Activated CD8-positive, alpha-beta memory T cell treated with anti-CD3 and anti-CD28 coated beads for 1 hour (primary cell): ENCODE measurements at places on chromosomes 3 and 15.

GRCh38 chr3:122825460-122825859 lies 30.6 kb downstream of the SLC49A4 start:
- DNase-seq: no peak

GRCh38 chr3:36677331-36678007 lies 86.9 kb downstream of the DCLK3 start:
- no peak for DNase-seq

DNA sequence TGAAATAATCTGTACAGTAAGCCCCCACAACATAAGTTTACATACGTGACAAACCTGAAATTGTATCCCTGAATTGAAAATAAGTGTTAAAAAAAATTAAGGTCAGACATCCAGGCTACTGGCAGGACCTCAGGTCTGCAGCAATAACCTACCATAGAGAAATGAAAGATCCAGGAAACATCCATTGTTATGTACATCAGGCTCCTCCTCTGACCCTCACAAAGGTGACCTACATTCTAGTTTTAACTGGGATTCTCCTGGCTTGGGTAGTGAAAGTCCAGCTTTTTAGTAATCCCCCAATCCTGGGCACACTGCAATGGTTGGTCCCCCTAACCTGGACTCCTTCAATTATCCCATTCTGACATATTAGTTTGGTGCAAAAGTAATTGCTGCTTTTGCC lies 749.6 kb upstream of the LMCD1 start:
- DNase-seq: no peak

DNA sequence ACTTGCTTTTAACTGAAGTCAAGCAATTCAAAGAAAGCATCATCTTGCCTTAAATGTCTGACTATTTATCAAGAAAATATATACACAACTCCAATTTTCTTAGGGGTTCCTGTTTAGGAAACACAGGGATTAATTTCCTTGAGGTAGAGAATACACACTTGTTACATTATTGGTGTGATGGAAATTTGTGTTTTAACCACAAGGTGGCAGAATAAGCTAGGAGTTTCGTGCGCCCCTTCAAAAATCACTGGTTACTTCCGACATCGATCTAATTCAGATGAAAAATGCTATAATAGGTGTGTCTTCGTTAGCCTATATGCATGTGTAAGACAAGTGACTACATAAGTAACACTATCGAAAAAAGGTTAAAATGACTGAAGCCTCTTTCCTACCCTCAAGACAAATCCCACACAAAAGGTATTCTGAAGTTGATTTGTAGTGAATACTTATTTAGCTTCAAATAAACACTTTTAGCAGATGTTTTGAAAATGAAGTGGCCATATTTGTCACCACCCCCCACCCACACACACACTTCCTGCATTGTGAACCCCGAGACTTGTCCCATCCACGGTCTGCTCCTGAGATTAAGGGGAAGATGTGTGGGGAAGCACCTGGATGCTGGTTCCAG lies 246.5 kb downstream of the ROBO1 start:
- no peak for DNase-seq

- peak; percentile 7 for DNase-seq
These were observed 765 bp upstream of the UBE2E2 start for GRCh38 chr3:23202203-23202920.

DNA sequence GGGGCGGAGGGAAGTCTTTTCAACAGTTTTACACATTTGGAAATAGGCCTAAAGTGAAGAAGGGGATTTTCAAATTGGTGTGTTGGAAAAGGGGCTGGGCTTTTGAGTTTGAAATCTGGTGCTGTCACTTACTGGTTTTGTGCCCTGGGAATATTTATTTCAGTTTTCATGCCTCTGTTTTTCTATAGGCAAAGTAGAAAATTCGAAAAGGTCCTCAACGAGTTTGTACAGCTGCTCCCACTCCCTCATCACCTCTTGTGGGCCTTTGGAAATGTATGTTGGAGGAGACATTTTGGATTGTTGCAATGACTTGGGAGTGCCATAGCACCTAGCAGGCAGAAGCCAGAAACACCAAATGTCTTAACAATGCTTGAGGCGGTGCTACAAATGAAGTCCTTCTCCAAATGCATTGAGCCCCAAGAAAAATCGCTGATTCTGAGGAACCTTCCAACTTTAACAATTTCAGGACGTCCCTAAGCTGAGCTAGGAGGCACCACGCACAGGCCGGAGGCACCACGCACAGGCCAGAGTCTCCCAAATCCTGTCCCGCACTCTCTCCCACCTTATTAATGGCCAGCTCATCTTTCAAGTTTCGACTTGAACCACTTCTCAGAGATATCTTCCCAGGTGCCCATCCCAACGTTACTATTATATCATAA lies 639 bp upstream of the POLR2M start:
- no peak for DNase-seq

- DNase-seq: no peak
These were observed 240.0 kb upstream of the ARHGEF26 start for GRCh38 chr3:153881201-153881600.

DNA sequence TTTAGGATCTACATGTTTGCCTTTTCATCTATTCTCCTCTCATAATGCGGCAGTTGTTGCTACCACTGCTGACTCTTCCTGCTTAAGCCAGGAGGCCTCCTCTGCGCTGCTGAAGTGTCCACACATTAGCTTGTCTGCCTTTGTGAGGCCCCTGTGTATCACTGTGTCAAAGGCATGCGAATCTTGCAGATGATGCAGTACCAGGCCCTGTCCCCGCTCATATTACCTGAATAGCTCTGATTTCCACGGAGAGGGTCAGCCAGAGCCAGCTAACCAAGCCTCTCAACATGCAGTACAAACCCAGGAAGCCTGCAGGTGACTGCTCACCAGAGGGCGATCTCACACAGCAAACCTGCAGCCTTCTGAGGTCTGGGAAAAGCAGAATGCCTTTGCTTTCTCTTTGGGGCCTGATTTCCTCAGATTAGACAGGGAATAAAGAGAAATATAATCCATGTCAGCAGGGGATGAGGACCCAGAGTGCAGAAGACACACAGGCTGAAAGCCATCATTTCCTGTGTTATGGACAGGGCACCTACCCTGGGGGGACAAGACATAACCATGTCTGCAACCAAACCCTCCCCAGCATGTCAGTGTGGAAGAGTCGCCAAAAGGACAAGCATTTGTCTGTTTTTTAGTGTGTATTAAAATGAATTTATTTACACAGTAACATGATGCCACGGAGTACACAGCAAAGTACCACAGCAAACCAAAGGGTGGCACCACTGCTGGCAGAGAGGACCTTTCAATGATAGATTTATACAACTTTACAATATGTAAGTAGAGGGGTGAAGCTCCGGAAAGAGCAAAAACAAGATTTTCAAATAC lies 36.8 kb upstream of the TSPAN3 start:
- DNase-seq: no peak

DNA sequence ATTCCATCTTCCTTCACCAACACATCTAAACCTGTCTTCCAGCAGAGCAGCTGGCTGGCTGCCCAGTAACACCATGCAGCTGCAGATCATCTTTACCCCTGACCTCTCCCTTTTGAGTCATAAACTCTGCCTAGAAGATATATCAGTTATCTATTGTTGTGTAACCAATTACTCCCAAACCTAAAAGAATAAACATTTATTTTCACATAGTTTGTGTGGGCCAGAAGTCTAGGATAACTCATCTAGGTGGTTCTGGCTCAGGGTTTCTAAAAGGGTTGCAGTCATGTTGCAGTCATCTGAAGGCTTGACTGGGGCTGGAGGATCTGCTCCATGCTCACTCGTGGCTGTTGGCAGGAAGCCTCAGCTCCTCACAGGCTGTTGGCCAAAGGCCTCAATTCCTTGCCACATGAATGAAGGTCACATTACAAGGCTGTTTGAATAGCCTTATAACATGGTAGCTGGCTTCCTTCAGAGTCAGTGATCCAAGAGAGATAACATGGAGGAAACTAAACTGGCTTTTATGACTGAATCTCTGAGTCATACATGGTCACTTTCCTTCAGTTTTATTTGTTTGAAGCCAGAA lies 92.8 kb downstream of the GOLIM4 start:
- no peak for DNase-seq

DNA sequence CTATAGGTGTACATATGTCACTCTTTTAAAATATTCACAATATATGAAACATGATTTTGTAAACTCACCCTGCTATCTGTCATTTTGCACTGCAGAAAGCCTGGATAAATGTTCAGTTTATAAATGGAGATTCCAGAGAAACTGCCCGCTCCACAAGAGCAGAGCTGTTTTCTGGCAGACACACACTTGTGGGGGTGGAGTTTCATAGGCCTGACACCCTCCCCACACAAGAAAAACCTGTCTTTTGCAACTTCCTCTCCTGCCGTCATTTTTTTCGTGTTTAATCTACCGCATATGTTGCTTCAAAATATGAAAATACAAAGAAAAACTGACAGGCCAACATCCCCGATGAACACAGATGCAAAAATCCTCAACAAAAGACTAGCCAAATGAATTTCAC lies 479.0 kb downstream of the GABRG3 start:
- DNase-seq: no peak

GRCh38 chr15:39896846-39897245 lies 23.2 kb downstream of the GPR176 start:
- DNase-seq: no peak

GRCh38 chr3:14812196-14812790 lies 6.5 kb upstream of the FGD5 start:
- DNase-seq: no peak

GRCh38 chr3:122231465-122232157 lies 48.1 kb downstream of the CASR start:
- DNase-seq: no peak

GRCh38 chr15:73950831-73951561 lies 24.7 kb downstream of the LOXL1 start:
- peak; percentile 64 for DNase-seq

GRCh38 chr3:168001244-168001643 lies 94.5 kb downstream of the GOLIM4 start:
- no peak for DNase-seq

DNA sequence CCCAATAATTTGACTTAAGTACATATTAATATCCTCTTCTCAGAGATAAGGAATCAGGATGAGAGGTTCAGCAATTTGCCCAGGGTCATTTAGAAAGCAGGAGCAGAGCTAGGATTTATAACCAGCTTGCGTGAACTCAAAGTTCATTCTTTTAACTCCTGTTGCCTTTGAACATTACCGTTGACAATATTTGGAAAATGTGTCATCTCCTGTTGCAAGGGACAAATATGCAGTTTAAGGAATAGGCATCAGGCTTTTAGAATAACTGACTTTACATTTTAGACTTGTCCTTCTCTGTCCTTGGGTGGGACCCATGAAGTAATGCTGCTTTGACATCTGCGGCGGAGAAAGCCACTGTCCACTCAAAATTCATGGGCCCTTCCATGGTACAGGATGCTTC lies 252.2 kb upstream of the RGMA start:
- no peak for DNase-seq

DNA sequence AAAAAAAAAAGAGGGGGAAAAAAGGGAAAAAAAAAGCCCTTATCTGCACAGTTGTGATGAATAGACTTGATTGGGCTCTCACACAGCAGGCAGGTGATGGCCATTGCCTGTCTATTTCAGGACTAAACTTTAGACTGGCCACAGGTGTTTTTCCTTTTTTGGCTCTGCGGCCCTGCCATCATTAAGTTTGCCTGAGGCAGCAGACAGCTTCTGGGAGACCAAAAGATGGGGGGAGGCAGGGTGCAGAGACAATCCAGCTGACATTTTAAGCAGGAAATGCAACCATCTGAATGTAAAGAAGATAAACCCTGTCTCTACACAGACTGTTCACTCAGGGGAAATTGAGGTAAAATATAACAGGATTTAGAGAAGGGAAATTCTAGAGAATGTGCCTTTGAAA lies 295.0 kb upstream of the KCNH8 start:
- no peak for DNase-seq

DNA sequence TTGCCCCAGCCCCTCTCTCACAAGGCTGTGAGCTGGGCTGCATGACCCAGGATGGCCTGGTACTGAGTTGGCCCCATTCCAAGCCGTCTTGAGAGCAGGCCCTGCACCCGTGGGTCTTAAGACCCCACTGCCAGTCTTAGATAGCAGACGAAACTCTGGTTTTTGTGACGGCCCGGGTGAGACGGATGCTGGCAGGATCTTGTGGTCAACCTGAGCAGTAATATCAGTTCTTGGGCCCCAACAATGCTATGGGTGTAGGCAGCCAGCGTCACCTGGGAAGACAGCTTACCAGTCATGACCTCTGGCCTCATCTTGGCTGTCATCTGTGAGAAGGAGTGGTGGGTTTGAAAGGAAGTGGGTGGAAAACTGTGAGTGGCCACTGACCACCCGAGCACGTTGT lies 305.8 kb downstream of the ARRDC4 start:
- no peak for DNase-seq

DNA sequence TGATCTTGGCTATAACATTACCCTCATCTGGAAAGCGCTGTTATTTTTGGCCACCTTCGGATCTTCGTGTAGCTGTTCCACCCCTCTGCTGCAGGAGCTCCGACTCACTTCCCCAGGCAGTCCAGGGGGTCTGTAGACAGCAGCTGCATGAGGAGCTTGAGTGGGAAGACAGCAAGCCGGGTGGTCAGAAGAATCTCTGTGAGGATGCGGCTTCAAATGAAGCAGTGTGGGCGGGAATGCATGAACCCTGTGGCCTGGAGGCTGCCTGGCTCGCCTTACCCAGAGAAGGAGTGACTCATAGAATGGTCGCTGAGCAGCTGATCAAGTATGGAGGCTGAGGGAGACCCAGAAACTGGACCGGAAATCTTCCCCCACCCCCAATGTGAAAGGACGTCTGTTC lies 45.2 kb upstream of the NR2F2 start:
- DNase-seq: no peak

DNA sequence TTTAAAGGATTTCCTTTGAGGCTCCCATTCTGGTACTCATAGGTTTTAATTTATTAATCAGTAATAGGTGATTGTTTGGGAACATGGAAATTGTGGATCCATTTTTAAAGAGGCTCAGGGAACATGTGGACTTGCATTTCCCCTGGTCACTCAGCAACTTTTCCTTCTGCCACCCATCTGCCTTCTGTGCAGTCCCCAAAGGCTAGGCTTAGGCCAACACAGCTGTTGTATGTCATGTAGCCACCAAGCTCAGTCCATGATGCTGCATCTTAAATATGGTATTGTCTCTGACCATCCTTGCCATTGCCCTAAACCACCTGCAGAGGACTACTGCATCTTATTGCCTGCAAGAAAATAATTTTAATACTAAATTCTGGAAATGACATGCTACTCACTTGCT lies 416.7 kb upstream of the SEMA6D start:
- DNase-seq: no peak

GRCh38 chr3:172372895-172373294 lies 75.4 kb downstream of the GHSR start:
- DNase-seq: no peak

DNA sequence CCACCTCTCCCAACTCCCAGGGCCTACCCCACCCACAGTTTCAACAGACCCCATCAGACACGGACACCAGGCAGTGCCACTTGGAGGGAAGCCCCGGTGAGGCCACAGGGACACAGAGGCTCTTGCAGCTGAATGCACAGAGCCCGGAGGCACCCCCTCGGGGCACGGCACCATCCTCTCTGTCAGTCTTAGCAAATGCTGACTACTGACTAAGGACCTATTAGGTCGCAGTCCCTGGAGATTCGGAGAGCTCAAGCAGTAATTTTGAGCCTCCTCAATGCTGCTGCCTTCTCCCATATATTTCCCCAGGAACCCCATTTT lies 79.9 kb downstream of the VGLL4 start:
- no peak for DNase-seq

- DNase-seq: no peak
These were observed 3.6 kb downstream of the SIAH2 start for GRCh38 chr3:150759319-150759718.

GRCh38 chr3:62824965-62825592 lies 50.1 kb downstream of the CADPS start:
- no peak for DNase-seq
